Activated CD4-positive, alpha-beta T cell treated with anti-CD3 and anti-CD28 coated beads for 48 hours (primary cell): ENCODE measurements at places on chromosomes 1 and 21.

GRCh38 chr1:14522926-14523241 is 75.6 kb upstream of the KAZN start:
- DNase-seq = peak; percentile 1

DNA sequence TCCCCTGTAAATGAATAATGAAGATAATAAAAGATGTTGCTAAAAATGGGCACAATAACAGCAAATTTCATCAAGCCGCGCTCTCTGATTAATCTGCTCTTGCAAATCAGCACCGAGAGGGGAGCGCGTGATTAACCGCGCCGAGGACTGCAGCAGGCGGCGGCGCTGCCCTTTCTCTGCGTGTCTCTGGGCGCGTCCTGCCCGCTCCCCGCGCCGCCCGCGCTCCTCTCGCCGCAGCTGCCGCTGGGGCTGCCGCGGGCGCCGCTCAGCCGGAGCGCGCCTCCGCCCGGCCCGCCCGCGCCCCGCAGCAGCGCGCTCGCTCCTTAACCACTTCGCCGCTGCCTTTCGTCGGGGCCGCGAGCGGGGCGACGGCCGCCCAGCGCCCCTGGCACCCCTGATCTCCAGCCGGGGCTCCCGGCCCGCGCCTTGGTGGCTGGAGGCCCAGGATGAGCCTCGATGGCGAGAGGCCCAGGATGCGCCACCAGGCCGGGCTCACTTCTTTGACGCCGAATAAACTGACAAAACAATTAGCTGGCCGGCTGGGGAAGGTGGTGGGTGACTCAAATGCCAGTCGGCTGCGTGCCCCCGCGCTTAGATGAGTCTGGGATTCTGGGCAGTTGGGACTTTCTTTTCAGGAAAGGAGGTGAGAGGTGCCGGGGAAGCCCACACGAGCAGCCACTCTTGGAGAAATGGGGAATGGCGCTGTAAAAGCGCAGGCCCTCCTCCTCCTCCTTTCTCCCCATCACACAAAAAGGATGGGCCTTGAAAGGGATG is 221.4 kb upstream of the PKN2 start:
- DNase-seq = no peak

DNA sequence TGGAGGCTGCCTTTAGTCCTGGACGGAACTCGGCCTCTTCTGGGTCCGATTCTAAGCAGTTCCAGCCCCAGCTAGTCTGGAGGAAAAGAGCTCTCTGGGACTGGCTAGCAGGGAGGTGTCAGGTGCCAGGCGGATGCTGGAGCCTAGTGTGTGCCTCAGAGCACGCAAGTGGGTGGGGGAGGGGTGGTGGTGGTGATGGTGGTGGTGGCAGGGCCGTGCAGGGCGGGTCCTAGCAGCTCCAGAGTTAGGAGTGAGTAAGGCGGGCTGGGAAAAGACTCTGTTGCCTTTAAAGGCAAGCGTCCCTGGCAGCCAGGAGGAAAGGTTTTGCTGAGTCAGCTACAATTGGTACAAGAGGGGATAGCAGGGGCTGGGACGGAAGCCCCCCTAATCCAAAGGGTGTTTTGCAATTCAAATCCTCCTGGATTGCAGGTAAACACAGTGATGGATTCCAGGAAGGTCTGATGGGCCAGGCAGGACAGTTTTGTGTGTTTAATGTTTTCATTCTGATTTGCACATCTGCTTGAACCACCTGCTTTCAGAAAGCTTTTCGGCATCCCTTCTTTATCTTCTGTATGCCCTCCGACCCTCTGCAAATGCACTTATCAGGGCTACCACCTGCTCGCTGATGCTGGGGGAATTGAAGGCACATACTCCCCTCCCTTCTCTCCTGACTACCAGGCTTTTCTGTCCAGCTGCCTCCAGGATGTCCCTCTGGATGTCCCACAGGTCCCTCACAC is 4.1 kb upstream of the SLC2A1 start:
- DNase-seq = no peak

- no peak for DNase-seq
These were observed 199.1 kb downstream of the USP25 start for GRCh38 chr21:15928686-15929425.

DNA sequence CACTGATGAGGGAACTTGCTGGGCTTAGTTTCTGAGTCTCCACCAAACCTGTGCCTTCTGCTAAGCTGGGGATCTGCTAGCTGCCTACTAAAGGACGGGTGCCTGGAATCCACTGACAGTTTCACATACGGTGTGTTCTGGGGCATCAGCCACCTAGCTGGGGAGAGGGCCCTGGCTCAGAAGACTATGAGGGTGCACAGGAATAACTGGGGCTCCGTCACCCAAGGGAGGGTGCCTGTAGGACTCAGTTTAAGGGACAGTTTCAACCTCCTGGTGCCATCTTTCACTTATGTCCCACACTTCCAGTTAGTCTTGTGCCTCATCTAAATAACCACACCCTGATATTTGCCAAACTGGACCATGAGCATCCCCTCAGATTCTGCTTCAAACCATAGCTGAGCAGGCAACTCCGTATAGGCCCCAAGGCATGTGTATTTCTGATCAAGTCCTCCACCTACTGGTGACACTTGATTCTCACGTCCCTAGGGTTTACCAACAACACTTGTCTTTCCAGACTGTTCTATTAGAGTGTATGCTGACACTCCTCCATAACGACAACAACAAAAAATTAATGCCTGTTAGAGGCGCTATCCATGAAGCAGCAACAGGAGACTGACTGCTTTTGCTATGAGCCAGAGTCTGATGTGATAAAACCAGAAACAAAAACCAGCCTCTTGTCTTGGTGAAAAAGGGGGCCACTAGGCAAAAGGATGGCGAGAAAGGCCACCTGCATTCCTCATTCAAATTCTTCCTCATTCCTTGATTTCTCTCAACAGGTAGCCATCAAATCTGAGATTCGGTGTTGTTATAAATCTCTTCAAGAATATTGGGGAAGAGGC is 55.0 kb upstream of the PAXBP1 start:
- peak; percentile 49 for DNase-seq

DNA sequence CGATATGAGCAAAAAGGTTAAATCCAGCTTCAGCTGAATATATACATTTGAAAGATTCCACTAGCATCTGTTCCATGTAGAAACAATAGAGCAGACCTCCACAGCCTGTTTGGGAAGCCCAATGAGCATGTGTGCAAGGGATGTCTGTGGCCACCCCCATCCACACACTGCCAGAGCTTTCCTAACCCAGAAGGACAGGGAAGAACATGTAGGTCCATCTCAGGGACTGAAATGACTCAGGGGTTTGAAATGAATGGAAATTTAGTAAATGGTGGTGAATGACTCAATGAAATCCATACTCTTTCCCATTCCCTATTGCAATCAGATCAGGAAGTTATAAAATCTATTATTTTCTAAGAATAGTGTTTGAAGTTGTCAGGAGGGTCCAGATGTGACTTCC is 397.2 kb downstream of the DUSP10 start:
- DNase-seq = no peak

- DNase-seq = no peak
These were observed 4.1 kb upstream of the CDC42BPA start for GRCh38 chr1:227322376-227322775.

DNA sequence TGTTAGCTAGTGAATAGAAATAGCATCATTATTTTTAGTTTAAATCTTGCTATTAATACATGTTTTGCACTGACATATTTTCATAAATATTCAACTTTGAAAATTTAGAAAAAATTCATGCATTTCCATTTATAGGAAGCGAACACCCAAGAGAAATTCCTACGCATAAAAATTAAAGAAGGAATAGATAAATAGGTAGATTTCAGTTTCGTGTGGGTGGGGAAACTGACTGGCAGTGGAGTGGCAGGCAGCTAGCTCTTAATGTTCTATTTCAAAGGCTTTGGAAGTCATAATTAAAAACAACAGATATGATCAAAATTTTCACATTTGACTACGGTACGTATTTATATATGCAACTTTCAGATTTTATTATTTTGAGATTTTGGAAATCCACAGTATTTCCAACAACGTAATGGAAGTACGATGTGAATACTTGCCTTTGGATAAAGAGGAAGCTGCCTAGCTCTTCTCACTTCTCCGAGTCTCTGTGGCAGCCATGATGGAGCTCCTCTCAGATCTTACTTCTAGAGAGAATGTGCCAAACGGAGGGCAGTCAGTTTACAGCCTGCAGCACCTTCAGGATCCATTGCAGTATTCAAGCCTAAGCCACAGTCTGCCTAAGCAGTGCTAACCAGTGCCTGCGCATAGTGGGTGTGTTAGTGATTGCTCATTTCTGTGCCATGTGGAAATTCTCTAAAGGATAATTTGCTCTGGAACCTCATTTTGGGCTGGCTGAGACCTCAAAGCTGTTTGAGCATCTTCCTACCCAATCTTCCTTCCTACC is 62.9 kb upstream of the RGS4 start:
- no peak for DNase-seq

GRCh38 chr1:175612286-175612685 is 131.1 kb downstream of the TNR start:
- DNase-seq = no peak

DNA sequence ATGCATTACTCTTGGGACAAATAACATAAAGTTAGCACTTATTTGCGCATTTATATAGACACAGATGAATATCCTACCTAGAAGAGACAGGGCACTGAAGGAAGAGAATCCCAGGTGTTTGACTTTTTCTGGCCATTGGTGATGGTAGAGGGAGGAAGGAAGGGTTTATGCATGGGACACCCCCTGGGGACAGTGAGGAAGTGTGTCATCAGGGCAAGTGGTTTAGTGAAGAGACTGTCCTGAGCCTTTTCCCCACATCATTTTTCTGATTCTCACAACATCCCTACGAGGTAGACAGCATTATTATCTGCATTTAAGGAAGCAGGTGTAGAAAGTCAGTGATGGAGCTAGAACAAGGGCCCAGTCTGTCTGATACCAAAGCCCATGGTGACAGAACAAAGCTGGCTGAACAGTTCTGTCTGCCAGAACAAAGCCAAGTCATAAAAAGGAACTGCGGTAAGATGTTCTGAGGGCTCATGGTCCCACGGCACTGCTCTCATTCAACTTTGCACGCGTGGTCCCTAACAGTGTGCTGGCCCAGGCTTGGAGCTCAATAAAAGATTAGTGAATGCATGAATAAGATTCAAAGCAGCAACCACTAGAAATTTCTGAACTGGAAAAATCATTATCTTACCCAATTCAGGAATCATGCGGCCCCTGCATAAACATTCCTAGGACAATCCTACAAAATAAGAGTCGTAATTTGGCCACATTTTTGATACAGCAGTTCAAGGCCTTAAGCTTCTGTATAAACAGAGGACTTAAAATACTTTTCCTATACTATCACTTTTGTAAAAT is 12.2 kb upstream of the CDC42BPA start:
- DNase-seq = no peak

DNA sequence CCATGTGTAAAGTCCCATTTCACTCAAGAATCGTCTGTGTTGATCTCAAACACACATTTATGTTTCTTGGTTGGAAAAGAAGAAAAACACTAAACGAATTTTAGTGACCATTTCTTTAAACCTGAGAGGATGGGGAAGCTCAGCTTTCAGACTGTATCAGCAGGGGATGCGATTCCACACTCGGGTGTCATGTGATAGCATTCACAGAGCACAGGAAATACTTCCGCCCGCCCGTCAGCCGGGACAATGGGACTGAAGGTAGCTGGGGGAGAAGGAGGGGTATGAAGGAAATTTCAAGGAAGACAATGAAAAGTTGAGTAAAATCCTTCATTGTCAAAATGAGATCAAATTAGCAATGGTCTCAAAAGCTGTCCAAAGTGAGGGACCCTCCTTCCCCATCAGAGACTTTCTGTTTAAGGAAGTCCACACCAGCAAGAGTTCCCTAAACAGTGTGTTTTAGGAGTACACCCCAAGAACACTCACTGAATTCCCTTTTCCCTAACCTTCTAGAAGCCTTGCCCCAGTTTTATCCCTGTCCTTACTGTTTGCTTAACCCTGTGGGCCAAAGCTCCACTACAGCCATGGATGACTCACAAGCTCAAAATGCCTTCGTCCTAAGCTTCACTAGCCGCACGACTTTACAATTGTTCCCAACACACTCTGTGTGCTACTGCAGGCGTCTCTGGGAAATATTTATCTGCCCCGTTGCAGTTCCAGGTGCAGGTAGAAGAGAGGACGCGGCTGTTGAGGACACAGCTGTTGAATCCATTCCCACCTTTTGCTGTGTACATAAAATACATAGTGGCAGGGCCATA is 51.4 kb upstream of the SIM2 start:
- DNase-seq = no peak

- no peak for DNase-seq
These were observed 512.5 kb upstream of the LRRC7 start for GRCh38 chr1:69055194-69055593.

- DNase-seq = no peak
These were observed 164.9 kb upstream of the ADGRL2 start for GRCh38 chr1:81635816-81636215.

DNA sequence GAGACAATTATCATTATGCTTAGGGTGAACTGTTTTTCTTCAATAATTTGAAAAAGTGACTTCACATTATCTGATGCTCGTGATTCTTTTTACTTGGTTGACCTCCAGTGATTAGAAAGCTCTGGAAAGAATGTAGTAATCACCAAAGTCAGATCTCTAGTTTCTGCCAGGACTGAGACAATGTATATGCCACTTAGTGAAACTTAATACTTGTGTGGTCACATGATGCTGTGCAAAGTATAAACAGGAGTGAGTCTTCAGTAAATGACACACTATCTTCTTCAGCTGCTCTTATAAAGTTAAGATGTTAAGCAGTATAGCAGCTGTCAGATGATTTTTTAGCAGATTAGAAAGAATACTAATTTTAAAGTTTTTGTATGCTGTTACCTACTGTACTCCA is 17.2 kb downstream of the VCAM1 start:
- no peak for DNase-seq

- no peak for DNase-seq
These were observed 32.9 kb downstream of the ARNT start for GRCh38 chr1:150843474-150843873.

DNA sequence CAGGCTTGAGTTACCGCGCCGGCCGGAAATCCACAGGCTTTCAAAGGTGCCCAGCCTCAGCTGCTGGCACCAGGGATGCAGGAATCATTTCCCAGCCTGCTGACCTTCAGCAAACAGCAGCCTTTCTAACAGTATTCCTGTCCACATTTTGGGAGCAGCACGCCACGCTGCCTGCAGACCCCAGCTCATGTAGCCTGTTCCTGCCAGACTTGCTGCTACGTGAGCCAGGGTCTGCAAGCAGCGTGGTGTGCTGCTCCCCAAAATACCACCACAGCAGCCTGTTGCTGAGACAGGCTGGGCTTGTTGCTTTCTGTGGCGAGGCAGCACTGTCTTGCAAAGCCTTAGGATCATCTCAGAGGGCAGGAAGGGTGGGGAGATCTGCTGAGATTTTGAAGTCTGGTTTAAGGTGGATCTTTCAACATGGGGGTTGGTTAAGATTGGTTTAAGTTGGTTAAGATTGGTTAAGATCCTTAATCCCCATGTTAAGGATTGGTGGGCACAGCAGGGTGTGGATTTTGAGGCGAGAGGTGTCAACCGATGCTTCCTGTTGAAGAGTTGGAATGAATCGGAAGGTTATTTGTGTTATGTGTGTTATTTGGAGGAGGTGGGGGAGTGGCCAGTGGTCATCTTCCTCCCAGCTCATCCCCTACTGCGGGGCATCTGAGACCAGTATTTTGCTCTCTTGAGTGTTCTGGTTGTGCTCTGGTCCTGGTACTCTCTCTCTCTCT is 12.9 kb downstream of the FAAH start:
- DNase-seq = no peak
